K562 (cell line): ENCODE measurements at places on chromosomes 5 and 9. TPM values are rescaled to one million over a fixed set of nuclear protein-coding genes. Genes with fewer than 3 reads are reported as not detected.

Gene NPDC1
- total RNA-seq, result 1.5 and 2.1 TPM in 2 replicates

Gene MSH3
- total RNA-seq, result 14.3 and 14.9 TPM in 2 replicates

Gene CYLC2
- total RNA-seq, result not detected in 2 replicates

Gene MRPL50
- total RNA-seq, result 19.7 and 21.9 TPM in 2 replicates

DNA sequence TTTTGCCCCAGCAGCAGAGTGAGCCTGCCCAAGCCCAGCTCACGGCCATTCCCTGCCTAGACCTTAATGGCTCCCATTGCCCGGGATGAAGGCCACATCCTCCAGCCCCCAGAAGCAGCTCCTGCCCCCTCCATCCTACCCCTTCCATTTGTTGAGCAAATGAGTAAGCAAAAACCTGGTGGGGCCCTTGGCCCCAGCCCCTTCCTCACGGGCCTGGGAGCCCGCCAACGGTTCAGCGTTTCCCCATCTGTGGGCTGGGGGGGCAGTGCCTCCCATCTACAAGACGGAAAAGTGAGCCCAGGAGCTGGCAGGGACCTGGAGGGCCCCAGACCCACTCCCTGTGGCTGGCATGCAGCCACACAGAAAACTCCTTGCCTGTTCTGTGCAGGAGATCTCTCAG, 4.4 kb downstream of the CCDC187 start:
- no peaks in the 10 kb centered on the region for H3K4me1 ChIP-seq
- peaks cover 70% of the 10 kb centered on the region for H3K27me3 ChIP-seq
- no peak overlapping the region for H3K27ac ChIP-seq
- no peak for DNase-seq

GRCh38 chr9:2159521-2160454, 144.6 kb downstream of the SMARCA2 start:
- H3K27ac ChIP-seq, result no peak overlapping the region
- H3K4me3 ChIP-seq, result no peak overlapping the region
- H3K4me1 ChIP-seq, result no peaks in the 10 kb centered on the region
- peaks cover 17% of the 10 kb centered on the region; the same call in 1 of the 3 replicates for H3K36me3 ChIP-seq
- DNase-seq, result no peak
- no peaks in the 10 kb centered on the region for H3K27me3 ChIP-seq

GRCh38 chr5:109959652-109960051, 269.9 kb downstream of the MAN2A1 start:
- no peak overlapping the region for H3K27ac ChIP-seq
- H3K4me1 ChIP-seq, result no peaks in the 10 kb centered on the region
- no peaks in the 10 kb centered on the region for H3K27me3 ChIP-seq

GRCh38 chr5:52491071-52491787, 296.5 kb upstream of the ITGA1 start:
- no peaks in the 10 kb centered on the region for H3K36me3 ChIP-seq
- no peaks in the 10 kb centered on the region for H3K4me1 ChIP-seq
- DNase-seq, result no peak
- H3K27me3 ChIP-seq, result no peaks in the 10 kb centered on the region
- H3K4me3 ChIP-seq, result no peak overlapping the region

DNA sequence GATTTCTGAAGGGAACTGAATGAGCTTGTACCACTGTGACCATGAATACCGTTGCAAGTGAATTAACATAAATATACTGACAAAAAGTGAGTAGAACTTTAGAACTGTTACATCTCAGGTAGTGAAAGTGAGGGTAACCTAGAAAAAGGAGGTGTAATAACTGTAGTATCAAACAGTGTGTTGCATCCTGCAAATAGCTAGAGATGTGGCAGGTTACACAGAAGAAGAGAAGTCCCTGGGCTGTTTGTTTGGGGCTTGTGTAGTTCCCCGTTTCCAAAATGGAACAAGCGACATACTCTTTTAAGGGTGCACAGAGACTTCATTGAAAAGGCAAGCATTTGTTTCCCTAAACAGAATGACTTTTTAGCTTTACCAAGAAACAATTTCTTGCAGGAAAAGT, 214.8 kb downstream of the NR3C1 start:
- no peaks in the 10 kb centered on the region for H3K36me3 ChIP-seq
- no peaks in the 10 kb centered on the region for H3K27me3 ChIP-seq
- no peak overlapping the region for H3K27ac ChIP-seq
- H3K4me3 ChIP-seq, result no peak overlapping the region
- H3K4me1 ChIP-seq, result no peaks in the 10 kb centered on the region; the same call in 1 of the 2 replicates

GRCh38 chr9:72271613-72272478, 93.2 kb downstream of the ZFAND5 start:
- H3K27me3 ChIP-seq, result peaks cover 10% of the 10 kb centered on the region
- no peak overlapping the region for H3K27ac ChIP-seq
- H3K4me1 ChIP-seq, result no peaks in the 10 kb centered on the region
- no peak overlapping the region for H3K4me3 ChIP-seq
- H3K36me3 ChIP-seq, result no peaks in the 10 kb centered on the region

DNA sequence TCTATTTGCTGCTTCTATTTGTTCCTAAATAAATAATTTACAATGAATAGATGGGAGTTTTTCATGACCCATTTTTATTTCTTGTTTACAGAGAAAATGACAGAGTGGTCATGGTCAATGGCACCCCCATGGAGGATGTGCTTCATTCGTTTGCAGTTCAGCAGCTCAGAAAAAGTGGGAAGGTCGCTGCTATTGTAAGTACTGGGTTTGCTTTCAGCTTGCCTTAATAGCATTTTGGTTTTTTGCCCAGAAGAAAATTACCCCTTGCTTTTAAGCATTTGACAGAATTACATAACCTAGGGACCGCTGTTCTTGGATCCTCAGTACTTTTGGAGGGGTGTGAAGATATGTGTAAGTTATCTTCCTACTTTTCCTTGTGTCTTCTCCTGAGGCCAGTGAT, 44.1 kb downstream of the TJP2 start:
- no peak for DNase-seq
- H3K4me3 ChIP-seq, result no peak overlapping the region
- no peak overlapping the region for H3K27ac ChIP-seq
- H3K4me1 ChIP-seq, result peaks cover 20% of the 10 kb centered on the region; the same call in 2 of the 3 replicates

DNA sequence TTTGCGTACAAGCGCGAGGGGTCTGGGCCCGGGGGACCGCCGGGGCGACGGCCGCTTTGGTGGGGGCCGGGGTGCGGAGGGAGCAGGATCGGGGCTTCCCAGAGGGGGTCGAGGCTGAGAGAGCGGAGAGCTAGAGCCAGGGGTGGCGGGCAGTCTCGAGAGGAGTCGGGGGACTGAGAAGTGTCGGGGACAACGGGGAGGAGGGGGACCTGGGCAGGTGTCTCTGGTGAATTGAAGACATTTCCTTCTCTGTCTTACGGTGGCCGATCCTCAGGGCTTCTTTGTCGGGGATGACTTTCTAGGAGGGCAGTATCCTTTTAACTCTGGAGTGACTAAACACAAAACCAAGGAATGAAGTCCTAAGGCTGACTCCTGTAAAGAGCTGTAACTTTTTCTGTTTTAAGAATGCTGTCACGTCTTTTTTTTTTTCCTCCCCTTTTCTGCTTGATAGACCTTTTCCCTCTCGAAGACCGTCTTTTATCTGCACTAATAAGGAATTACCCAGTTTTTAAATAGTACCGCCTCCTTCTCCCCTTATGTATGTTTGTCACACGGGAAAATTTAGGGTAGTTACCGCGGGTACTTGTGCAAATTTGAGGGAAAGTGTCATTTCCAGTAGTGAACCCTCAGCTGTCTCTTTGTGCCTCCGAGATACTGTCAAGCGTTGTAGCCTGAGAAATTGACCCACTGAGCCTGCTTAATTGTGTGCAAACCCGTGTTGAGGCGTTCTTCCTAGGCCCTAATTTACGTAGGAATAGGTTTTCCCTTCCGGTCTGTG, 822 bp downstream of the DENND4C start:
- no peaks in the 10 kb centered on the region for H3K36me3 ChIP-seq
- H3K4me1 ChIP-seq, result peaks cover 9% of the 10 kb centered on the region
- peak overlapping the region; percentile 95 for H3K27ac ChIP-seq
- H3K27me3 ChIP-seq, result no peaks in the 10 kb centered on the region

GRCh38 chr9:136686794-136687711, at the start of gene AGPAT2:
AGPAT2 (minus strand) TSS chr9:136687457; CDS start chr9:136687357, 100 bp downstream.
- H3K27ac ChIP-seq, result peak within 1 kb of the TSS; percentile 95
- H3K36me3 ChIP-seq, result peaks cover 19% of the 10 kb centered on the region; the same call in 1 of the 3 replicates
- H3K4me1 ChIP-seq, result peaks cover 6% of the 10 kb centered on the region; the same call in 2 of the 3 replicates

Gene PCDHB6
- total RNA-seq, result not detected in 2 replicates
